Common myeloid progenitor, CD34-positive (primary cell): ENCODE measurements at places on chromosomes 2 and 18.

DNA sequence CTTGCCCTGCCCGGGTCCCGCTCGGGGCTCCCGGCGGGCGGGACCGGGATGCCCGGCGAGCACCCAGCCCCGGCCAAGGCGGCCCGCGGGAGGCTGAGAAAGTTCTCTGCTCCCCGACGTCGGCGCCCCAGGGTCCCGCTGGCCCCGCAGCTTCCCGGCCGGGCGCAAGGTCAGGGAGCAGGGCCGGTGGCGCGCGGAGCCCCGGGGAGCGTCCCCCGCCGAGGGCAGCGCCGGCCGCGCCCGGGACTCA is 331 bp downstream of the SERPINE2 start:
- DNase-seq, result no peak

- DNase-seq, result no peak
These were observed 81.1 kb upstream of the RFX8 start for GRCh38 chr2:101556033-101556459.

GRCh38 chr2:204298404-204298803 is 246.9 kb upstream of the PARD3B start:
- DNase-seq, result no peak

GRCh38 chr2:65402780-65403528 is 29.4 kb downstream of the SPRED2 start:
- DNase-seq, result no peak

GRCh38 chr2:196967116-196967515 is 40.6 kb upstream of the PGAP1 start:
- no peak for DNase-seq

DNA sequence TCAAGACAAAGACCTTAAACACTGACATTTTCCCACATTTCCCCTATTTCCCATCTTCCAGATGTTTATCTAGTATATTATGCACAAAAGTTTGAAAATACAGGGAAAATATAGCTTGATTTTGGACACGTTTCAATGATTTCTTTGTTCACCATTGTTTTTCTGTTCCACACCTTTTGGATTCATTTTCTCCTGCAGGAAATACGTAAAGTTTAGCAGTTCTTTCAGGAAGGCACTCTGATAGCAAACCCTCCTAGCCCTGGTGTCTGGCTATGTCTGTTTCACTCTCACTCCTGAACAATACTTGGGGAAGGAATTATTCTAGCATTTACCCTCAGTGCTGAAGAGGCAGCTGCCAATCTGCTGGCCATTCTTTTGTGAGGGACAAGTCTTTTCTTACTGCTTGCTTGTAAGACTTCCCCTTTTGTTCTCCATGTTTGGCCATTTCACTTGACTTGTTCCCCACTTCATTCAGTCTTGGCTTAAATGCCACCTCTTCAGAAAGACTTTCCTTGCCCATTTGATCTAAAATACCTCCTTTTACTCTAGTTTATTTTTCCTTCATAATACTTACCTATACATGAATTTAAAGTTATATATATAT is 195.4 kb downstream of the RNF152 start:
- no peak for DNase-seq

DNA sequence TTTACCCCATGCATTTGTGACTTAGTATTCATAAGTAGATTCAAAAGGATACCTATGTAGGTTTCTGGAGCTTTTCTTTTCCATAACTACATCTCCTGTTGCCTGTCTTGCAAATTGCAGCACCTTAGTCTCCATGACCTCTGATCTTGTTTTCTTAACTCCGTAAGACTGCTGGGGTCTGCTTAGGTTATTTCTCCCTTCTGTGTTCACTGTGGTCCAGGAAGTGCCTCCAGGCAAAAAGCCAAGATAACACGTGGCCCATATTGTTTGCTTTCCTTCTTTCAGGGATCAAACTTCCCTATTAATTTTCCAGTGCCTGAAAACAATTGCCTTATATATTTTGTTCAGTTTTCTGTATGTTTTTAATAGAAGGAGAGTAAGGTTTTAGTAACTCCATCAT is 86.4 kb downstream of the GCA start:
- DNase-seq, result no peak

DNA sequence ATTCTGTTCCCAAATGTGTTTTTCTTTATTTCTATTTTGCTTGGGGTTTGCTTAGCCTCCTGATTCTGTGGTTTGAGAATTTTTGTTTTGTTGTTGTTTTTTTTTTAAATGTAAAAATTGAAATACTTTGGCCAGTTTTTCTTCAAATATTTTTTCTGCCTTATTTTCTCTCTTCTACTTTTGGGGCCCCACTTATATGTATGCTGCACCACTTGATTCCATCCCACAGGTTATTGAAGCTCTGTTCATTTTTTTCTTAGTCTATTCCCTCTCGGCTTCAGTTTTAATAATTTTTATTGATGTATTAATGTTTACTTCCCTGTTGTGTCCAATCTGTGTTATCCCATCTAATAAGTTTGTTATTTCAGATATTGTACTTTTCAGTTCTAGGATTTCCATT is 17.7 kb upstream of the VIT start:
- no peak for DNase-seq

GRCh38 chr2:5074733-5075132 is 617.5 kb upstream of the SOX11 start:
- DNase-seq, result no peak

GRCh38 chr18:55136864-55137263 is 177.6 kb upstream of the CCDC68 start:
- no peak for DNase-seq
